ENCODE measurements at places on chromosomes 13 and 19.

DNA sequence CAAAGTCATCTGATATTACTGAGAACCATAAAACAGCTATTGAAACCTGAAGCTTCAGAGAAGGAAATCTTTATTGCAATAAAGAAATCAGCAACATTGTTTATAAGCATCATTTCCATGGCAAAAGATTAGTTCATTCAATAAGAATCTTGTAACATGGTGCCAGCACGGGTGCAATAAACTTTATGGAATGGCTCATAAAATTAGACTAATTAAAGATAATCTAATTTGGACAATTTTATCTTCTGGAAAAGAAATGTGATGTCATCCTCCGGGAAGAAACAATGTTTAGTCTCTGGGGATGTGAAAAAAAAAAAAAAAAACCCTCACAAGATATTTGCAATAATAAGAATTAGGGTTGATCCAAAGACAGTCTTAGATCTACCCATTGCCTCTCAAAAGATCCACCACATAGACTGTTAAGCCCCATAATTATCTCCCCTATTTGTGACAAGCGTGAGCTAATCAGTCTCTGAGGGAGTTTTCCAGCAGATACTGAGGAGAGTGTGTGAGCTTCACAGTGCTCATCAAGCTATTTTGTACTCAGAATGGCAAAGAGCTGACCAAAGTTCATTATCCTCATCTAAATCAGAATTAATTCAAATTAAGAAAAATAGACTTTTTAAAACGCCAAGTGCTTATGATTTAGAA lies 297.0 kb upstream of the EDNRB start:
- DNase-seq: no peak

GRCh38 chr13:50038266-50038665 lies 23.0 kb downstream of the KCNRG start:
- no peak for DNase-seq

GRCh38 chr13:98094678-98095266 lies 48.1 kb upstream of the FARP1 start:
- DNase-seq: no peak

DNA sequence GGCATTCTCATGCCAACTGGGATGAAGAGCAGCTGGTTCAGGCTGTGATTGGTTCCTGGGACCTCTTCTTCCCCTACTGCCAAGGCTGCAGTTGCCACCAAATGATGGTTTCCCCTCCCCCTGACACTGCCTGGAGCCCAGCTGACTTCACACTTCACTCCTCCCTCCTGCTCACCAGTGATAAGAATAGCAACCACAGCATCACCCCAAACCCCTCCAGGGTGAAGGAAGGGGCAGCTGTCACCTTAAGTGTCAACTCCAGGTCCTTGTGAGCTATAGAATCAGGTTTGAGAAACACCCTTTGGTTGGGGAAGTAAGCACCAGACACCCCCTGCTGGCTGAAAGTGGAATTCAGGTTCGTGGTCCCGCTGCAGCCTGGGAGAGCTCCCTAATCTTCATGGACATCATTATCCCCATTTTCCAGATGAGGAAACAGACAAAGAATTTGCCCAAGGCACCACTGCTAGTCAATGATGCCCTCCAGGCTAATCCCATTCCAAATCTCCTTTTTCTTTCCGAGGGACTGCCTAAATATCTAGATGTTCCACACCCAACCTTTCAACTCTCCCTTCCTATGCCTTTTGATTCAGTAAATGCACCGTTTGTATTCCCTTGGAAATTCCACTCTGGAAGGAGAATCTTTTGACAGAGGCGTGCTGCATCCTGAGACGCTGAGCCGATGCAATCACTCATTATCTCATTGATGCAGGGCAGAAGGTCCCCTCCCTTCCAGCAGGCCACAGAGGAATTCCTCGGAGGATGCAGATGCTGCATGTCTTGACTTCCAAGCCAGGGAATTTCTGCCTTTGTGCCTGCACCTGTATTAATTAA lies 50.6 kb upstream of the UQCRFS1 start:
- peak; percentile 25 for DNase-seq

- DNase-seq: no peak
Observed at GRCh38 chr13:57552437-57552836, 79.1 kb upstream of the PCDH17 start.

GRCh38 chr13:103573446-103573845 lies 507.2 kb upstream of the SLC10A2 start:
- no peak for DNase-seq

GRCh38 chr19:10190026-10190425 lies 4.7 kb downstream of the DNMT1 start:
- no peak for DNase-seq

DNA sequence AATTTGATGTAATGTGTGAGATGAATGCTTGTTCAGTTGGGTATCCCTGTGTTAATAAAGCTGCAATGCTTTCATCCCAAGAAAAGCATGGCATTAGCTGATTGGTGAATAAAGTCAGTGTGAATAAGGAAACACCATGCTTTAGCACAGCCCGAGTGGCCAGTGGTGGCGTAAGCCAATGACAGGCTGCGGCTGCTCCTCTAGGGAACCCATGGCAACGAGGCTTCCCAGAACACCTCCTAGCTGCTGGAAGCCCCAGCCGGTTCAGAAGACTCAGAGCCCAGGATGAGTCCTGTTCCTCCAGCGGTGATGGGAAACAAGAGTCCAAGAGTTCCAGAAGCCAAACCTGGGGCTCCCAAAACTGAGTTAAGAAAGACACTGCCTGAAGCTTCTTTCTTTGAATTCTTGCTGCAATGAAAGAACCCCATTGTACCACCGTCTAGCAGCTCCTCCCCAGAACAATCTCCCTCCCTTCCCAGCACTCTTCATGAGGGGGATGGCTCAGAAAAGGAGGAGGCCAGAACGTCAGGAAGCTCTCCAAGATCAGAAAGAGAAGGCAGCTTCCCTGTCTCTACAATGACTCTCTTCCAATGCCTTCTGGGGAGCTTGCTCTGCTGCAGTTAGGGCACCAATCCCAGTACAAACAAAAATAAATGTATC lies 58.2 kb downstream of the TSHZ3 start:
- no peak for DNase-seq

DNA sequence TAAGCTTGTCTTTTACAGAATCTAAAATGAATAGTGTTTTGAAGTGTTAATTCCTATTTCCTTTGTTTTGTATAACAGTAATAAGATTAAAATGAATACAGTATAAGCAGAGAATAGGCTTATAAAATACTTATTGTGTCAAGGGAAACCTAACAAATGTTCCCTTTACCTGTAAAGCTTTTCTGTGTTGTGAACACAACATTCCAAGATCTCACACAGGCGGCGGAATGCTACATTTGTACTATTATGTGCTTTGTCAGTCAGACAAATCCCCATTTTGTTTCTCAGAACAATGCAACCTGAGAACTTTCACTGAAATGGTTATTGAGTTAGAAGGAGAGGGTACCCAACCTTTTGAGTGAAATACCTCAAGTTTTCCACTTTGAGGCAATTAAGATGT lies 1170.3 kb downstream of the OLFM4 start:
- no peak for DNase-seq

GRCh38 chr13:36555151-36555986 lies 118.5 kb upstream of the SERTM1 start:
- DNase-seq: no peak

GRCh38 chr19:38932425-38933179 lies 1.9 kb downstream of the MRPS12 start:
- no peak for DNase-seq

DNA sequence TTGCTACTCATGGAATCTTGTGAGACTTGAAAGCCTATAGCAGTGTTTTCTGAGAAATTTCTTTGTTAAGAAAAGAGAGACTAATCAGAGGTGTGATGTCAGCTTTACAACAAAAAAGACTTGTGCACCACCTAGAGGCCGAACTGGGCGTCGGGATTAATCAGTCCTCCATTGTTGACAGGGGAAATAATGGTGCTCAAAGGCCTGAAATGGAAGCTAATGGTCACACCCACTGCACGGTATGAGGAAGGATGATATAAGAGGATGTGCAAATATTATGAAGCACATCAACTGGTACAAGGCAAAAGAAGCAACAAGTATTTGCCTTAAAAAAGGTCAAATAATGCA lies 480.2 kb upstream of the MIR17HG start:
- DNase-seq: no peak

DNA sequence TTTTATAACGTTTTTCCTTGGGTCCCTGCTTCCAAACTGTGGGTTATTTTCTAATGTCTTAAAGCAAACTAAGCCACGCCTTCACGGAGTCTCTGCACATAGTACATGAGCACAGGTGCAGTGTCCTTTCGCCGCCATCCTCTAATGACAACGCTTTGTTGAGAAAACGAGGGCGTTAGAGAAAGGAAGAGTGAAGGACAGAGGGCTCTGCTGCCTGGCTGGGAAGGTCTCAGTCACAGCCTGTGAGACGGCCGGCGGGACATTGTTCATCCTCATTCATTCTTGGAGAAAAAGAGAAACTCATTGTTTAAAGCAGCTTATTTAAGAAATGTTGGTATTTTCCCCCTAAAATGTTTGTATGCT lies 9.5 kb downstream of the IL17D start:
- DNase-seq: no peak

- DNase-seq: no peak
Observed at GRCh38 chr19:49954933-49955332, 6.0 kb downstream of the SIGLEC11 start.

- DNase-seq: no peak
Observed at GRCh38 chr13:89763005-89763404, 1584.5 kb upstream of the MIR17HG start.

DNA sequence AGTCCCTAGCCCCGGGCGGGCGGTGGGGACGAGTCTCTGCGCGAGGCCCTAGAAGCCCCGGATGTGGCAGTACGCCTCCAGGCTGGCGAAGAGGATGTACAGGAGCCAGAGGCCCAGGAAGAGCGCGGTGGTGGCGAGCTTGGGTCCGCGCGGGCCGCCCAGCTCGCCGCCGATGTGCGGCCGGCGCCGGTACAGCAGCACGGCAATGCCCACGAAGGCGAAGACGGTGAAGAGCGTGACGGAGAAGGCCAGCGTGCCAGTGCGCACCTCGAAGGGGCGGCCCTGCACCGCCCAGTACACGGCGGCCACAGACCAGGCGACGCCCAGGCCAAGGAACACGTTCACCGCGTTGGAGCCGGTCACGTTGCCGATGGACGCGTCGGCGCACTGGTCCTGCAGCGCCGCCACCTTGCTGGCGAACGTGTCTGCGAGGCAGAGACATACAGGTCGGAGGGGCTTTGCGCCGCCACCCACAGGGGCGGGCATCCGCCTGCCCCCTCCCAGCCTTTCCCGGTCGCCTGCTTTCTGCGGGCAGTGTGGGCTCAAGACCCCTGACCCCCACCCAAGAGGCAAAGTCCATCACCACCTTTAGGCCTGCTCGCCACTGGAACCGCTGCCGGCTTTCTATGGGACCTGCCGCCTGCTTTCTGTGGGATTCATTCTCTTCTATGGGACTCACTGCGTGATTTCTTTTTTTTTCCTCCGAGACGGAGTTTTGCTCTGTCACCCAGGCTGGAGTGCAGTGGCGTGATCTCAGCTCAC lies 10.9 kb upstream of the MEIS3 start:
- no peak for DNase-seq

DNA sequence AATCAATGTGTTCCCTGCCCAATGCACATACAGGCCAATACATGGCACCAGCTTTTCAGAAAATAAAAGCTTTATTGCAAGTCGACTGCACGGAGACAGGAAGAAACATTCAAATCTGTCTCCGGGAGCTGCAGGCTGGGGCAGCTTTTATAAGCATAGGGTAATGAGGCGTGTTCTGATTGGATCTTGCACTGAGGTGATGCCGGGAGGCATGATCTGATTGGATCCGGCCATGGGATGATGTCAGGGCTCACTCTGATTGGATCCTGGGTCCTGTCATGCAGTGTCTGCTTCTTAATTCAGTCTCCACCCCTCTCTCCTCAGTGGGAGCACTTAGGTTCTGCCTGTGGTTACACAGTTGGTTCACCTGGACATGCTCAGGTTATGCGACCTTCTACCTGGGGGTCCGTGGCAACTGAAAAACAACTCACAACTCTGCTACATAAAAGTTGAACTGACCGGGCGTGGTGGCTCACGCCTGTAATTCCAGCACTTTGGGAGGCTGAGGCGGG lies 11.8 kb upstream of the FBN3 start:
- no peak for DNase-seq

DNA sequence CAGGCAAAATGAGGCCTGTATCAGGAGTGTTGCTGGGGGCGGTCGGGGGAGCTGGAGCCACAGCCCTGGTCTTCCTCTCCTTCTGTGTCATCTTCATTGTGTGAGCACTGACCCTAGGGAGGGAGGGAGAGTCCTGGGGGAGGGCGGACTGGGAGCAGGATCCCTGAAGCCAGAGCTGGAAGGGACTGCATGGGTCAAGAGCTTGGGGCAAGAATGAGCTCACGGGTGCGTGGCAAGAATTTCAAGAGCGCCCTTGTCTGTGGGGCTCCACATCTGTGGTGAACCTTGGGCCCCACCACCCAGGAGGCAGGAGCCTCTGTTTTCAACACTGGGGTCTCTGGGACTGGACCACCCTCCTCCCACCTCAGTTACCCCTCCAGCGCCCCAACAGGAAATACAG lies 4.7 kb downstream of the SIGLEC7 start:
- DNase-seq: no peak

GRCh38 chr13:111990362-111990761 lies 76.6 kb upstream of the SOX1 start:
- no peak for DNase-seq

GRCh38 chr13:112743451-112744167 lies 53.8 kb downstream of the ATP11A start:
- no peak for DNase-seq

DNA sequence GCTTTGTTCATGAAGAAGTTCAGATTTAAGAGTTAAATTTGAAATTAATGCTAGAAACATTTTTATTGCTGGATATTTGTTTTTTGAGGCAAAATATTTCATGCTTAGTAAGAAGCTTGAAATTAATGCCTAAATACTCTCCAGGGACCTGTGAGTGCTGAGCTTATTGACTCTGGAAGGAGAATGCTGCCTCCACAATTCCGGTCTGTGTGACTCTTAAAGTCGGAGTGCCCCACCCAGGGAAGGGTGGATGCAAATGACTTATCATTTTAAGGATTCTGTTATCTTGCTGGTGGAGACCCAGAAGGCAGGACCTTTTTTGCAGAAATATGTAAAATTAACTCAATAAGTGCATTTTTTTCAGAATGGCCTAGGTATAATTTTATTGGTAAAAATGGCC lies 143.8 kb upstream of the RXFP2 start:
- DNase-seq: no peak

GRCh38 chr13:110713642-110713952 lies at the start of gene ING1:
Gene ING1 (plus strand): TSS chr13:110713700. CDS start chr13:110714150, 450 bp downstream.
- no peak for DNase-seq

DNA sequence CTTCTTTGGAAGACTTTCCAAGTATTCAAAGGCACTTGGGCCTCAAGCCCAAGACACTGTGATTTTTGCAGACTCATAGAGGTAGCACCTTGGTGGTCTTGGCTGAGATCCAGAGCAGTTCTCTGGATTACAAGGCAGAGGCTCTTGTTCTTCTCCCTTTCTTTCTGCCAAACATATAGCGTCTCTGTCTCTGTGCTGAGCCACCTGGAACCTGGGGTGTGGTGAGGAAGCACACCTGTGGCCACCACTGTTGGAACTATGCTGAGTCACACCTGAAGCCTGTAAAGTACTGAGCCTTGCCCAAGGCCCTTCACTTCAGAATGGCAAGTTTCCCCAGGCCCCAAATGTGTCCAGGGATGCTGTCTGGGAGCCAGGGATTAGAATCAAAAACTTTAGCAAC lies 127.5 kb downstream of the FREM2 start:
- DNase-seq: no peak

- no peak for DNase-seq
Observed at GRCh38 chr13:48678316-48678715, 24.6 kb downstream of the CYSLTR2 start.

GRCh38 chr13:113452466-113452865 lies 822 bp downstream of the ADPRHL1 start:
- DNase-seq: no peak

GRCh38 chr13:79511611-79512010 lies 30.7 kb downstream of the NDFIP2 start:
- no peak for DNase-seq

All from effector memory CD4-positive, alpha-beta T cell (primary cell).